Panc1 (cell line): ENCODE measurements at places on chromosomes 5 and 9.

DNA sequence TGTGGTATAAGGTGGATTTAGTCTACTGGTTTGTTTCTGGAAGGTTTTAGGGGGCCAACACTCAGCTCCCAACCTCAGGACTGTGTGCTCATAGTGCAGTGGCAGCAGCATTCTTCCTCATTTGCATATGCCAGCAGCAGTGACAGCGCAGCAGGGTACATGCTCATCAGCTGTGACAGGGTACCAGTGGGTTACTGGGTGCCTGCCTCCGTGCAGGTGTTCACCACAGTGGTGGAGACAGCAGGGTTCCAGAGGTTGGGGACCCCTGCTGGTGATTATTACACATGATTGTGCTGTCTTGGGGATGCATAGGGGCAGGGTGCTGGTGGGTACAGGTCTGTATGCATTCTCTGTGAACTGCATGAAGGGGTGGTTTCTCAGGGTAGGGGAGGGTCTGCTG lies 45.5 kb upstream of the IFNE start:
- DNase-seq, result no peak

- no peak for DNase-seq
Observed at GRCh38 chr5:98767581-98767980, 5.9 kb upstream of the RGMB start.

- no peak for DNase-seq
Observed at GRCh38 chr5:95909738-95910137, 51.9 kb downstream of the ELL2 start.

DNA sequence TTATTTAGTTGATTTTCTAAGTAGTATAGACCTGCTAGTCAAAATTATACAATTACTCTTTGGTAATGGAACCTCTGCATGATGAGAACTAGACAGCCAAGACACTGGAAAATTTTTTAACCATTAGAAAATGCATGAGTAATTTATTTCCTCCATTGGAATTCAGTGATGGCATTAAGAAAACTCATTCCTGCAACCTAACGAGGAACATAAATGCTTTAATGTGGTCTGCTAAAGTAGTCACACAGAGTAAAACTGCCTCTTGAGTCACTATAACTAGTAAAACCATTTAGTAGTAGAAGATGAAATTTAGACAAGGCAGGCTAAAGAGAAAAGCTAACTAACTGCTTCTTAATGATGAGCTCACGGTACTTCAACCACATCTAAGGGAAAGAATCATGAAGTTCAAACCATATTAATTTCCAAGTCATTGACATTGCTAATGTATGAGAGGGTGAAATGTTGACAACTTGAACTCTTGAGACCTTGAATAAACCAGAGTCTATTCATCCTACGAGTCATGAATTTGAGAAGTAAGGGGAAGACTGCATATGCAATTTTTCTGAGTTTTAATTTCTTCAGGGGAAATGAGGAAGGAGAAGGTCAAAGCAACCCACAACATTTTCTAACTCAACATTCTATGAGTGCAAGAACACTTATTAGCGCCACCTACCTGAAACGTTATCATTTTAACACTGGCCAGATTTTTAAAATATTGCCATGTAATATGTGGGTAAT lies 74.4 kb downstream of the GLIS3 start:
- DNase-seq, result no peak

GRCh38 chr5:151454166-151454565 lies 6.8 kb downstream of the SLC36A1 start:
- no peak for DNase-seq

- no peak for DNase-seq
Observed at GRCh38 chr5:16033187-16033925, 146.2 kb downstream of the MARCHF11 start.

GRCh38 chr5:174173766-174174165 lies 128.3 kb downstream of the NSG2 start:
- no peak for DNase-seq

DNA sequence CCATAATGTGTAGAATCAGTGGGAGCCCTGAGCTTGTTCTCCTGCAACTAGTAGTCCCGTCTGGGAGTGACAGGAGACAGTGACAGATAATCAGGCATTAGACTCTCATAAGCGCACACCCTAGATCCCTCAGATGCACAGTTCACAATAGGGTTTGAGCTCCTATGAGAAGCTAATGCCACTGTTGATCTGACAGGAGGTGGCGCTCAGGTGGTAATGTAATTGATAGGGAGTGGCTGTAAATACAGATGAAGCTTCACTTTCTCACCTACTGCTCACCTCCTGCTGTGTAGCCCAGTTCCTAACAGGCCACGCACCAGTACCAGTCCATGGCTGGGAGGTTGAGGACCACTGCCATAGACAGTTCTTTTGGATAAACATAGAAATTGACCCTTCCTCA lies 188.7 kb downstream of the ROR2 start:
- DNase-seq, result no peak

- no peak for DNase-seq
Observed at GRCh38 chr5:83496626-83497025, 25.1 kb downstream of the VCAN start.

DNA sequence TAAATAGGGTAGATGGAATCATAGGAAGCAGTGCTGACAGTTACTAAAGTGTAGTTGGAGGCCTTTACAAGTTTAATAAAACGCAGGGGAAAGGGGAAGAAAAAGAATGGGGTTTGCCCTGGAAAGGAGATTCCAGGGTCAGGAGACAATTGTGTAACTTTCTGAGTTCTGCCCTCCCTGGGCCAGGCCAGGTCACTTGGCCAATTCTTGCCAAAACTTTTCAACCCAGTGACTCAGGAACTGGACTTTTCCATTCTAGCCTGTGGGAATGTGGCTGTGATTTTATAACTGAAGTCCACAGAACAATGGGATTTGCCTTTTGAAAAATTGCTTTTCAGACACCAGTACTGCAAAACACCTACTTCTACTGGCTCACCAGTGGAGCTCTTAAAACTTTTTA lies 289.8 kb upstream of the ANKRD55 start:
- no peak for DNase-seq
